Dermis blood vessel endothelial cell (primary cell): ENCODE measurements at places on chromosomes 12 and 14.

DNA sequence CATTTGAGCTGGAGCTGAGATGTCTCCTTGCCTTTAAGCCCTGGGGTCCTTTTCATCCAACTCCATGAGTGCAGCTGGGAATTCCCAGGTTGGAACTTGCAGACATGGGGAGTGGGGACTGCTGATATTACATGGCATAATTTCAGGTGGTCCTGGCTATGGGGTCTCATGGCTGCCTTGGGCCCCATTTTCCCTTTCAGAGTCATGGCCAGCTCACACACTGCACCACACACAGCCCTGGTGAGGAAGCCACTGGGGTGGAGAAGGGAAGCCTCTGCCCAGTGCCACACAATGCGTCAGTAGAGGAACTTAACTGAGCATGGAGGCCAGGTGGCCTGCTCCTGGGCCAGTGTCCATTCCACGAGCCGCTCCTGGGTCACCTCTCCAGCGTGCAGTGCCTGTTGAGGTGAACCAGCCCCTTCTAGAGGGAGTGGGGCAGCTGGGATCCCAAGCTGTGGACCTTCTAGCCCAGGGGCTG, 17.3 kb upstream of the KRT86 start:
- no peak for DNase-seq

GRCh38 chr12:69243099-69244084, 4.0 kb downstream of the CPSF6 start:
- no peak for DNase-seq

GRCh38 chr12:56411781-56412639, 37.2 kb downstream of the TIMELESS start:
- no peak for DNase-seq

DNA sequence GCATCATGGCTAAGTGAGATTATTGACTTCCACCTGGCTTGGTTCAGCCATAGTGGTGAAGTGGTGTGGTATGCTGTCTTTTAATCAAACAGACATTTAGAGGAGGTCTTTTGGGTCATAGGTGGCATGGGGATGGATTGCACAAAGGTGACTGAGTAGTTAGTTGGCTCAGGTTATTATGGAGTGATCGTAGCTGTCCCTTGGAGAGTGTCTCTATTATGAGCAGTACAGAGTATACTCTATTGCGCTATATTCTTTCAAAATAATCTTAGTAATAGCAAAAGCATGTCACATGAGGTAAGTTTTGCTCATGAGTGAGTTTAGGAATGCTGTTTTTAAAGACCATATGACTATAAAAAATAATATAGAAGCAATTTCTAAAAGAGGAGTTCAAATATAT, 60.4 kb downstream of the RASSF8 start:
- no peak for DNase-seq

DNA sequence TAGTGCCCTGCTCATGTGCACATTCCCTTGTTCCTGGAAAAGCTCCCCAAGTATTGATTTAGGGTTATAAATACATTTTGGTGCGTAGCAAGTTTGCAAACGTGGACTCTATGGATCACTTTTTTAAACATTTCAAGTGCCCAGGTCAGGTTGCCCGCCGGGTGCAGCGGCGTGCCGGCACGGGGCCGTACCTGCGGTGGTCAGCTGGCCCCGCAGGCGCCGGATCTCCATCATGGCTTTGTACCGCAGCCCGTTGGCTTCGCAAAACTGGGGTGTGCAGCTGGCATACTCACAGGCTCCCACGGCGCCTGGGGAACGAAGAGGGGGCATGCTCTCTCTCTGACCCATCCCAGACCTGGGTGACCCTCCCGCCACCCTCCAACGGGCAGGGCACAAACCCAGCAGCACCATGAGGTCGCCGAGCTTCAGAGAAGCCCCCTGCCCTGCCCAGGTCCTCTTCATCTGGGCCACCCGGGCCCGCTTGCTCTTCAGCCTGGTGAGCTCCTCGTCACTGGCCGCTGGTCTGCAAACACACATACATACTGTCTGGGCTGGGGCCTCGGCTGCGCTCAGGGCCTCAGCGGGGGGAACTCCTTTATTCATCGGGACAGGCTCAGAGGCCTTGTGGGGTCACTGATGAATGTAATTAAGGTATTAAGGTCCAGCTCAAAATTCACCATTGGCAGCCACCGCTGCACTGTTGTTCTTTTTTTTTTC, 35.1 kb downstream of the DHX37 start:
- DNase-seq: no peak

- peak; percentile 42 for DNase-seq
Observed at GRCh38 chr12:53989227-53990113, 4.5 kb downstream of the HOXC10 start.

- DNase-seq: peak; percentile 25
Observed at GRCh38 chr14:46574221-46574977, 77.2 kb downstream of the RPL10L start.

DNA sequence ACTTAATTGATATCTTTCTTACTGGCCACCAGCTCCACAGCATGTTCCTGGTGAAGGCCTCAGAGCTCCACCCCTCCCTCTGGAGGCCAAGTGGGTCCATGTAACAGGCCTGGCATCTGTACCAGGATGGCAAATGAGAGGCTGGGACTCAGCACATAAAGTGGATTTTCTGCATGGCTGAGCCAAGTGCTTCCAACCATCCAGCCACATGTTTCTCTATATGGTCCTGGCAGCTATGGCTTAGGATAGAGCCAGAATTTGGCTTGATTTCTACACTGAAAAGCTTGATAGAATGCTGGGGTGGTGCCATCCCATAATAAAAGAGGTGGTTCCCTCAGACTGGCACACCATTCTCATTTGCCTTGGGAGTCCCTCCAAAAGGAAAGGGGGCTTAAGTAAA, 94.1 kb downstream of the PAX9 start:
- no peak for DNase-seq

GRCh38 chr12:14756334-14757143, 46.7 kb downstream of the WBP11 start:
- peak; percentile 37 for DNase-seq

- no peak for DNase-seq
Observed at GRCh38 chr12:131761638-131762037, 50.7 kb downstream of the SFSWAP start.

DNA sequence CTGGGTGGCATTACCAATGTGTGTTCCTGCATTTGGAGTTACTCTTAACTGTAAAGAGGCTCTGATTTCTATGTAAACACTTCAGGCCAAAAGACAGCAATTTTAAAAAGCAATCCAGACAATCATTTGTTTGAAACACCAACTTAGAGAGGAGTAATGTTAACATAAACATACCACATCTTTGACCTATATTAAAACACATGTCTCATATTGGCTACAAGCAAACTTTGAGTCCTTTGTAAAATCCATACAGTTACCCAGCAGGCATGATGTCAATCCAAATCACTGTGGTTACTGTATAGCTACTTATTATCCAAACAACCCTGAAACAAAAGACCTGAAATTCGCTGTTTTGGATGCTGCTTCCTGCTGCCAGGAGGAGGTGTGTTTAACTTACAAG, 7.5 kb upstream of the G2E3 start:
- no peak for DNase-seq

GRCh38 chr12:116635487-116635886, 76.3 kb downstream of the MAP1LC3B2 start:
- DNase-seq: no peak

DNA sequence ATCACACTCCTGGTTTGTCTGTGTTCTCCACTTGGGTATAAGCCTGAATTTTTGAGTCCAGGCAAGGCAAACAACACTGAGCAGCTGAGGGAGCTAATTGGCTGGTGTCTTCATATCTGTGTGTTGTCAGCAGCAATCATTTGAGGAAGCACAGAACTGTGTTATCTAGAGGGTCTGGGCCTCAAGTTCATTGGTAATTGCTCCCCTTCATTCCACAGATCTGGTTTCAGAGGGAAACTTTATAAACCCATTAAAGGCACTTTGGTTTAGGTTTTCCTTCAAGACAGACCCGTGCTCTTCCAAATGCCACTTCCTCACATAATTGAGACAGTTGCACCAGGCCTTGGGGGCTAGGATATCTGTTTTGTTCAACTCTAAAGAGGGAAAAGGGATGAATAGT, 5.6 kb downstream of the DACT1 start:
- no peak for DNase-seq

DNA sequence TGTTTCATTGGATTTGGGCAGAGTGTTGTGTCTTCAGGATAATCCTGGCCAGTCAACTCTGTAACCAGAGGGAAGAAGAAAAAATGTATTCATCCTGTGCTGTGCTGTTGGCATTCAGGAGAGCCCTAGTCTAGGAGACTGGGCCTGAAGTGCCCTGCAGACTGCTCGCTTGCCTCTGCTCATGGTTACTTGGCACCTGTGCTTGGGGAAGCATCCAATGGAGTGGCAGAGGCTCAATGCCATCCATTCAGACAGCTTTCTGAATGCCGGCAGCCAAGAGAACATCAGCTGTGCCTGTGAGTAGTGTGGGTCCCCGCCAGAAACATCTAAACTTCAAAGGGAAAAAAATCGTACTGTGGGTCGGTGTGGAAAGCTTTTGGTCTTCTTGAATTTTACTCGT, 124.2 kb downstream of the SRGAP1 start:
- no peak for DNase-seq

GRCh38 chr14:24662753-24663152, 28.8 kb upstream of the GZMB start:
- DNase-seq: no peak

DNA sequence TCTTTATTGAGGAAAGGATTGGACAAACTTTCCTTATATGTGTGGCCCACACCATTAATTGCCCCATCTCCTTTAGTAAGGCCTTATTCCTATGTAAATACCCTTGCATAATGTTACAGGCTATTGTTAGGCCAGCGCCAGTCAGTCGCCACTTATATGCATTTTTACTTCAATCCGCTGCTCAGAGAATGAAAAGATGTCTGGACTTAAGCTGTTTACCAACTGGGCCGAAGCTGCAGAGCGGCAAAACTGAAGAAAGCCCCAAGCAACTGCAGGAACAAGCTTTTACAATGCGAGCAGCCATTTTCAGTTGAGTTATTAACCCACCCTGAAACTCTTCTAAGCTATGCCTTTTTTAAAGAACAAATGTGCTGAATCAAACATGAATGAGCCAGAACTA, 92.1 kb upstream of the OTX2 start:
- no peak for DNase-seq

DNA sequence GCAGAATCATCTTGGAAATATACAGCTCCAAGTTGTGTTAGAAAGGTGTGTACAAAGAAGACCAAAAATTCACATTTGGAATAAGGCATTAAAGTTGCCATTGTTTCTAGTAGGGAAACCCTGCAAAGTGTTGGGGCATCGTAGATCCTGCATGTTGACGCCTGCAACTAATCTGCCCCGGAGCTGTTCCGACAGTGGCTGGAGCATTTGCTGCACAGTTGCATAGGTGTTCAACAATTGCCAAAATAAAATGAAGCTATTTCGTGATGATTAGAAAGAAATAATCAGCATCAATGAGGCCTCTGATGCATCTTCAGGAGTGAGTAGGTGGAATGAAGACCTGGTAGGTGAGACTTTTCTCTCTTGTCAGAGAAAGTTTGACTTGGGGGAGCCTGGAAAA, 47.3 kb downstream of the DAD1 start:
- no peak for DNase-seq

DNA sequence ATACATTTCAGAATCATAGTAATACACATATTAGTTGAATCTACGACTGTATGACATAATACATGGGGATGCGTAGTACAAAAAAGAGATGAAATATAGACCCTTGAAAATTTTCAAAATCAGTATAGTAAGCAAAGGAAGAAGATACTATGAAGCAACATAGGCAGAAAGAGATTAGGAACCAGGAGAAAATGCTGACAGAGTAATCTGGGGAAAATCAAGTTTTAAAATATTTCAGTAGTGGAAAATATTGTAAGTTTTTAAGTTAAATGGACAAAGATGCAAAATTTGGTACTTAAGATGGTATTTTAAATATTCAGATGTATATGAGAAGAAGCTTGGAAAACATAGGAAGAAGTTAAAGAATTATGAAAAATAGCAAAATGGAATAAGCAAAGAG, 915.6 kb upstream of the LRFN5 start:
- no peak for DNase-seq

DNA sequence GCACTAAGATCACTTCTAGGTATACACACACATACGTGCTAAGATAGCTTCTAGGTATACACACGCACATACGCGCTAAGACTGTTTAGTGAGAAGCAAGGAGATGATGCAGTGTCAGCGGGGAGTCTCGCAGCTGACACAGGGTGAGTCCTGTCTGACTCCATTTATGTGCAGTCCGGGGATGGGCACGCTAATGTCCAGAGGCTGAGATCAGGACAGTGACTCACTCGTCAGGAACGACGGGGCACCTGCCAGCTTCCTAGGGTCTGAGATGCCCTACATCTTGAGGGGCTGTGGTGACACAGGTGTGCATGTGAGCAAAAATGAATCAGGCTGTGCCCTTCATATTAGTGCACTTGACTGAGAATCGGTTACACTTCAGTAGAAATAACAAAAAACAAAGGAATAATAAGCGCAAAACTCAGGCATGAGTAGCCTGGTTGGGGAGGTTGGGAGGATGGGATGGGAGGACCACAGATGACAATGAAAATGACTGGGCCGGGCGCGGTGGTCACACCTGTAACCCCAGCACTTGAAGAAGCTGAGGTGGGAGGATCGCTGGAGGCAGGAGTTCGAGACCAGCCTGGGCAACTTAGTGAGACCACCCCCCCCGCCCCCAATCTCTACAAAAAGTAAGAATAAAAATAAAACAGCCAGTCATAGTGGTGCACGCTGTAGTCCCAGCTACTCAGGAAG, 29.1 kb upstream of the ULK1 start:
- no peak for DNase-seq

- peak; percentile 52 for DNase-seq
Observed at GRCh38 chr12:104458694-104459367, 2.1 kb downstream of the CHST11 start.

GRCh38 chr14:21455592-21455911, 371 bp downstream of the CHD8 start:
- no peak for DNase-seq

DNA sequence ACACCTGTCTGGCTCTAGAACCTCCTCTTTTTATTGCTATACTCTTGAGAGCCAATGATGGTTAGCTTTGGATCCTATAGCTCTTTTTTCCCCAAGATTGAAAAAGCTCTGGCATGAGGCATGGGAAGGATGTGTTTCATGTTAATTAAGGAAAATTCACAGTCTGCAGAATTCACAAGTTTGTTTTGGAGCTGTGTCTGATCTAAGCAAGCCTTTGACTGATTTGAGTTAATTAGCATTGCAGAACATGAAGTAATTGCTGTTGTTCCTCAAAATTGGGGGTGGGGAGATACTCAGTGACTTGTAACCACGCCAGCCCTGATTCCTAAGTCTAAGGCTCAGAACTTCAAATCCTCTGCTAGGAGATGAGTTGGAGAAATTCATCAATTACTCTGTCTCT, 205.0 kb downstream of the SUDS3 start:
- no peak for DNase-seq

GRCh38 chr14:39431416-39432178, 636 bp downstream of the FBXO33 start:
- DNase-seq: peak; percentile 51

GRCh38 chr14:30998100-30998706, 27.2 kb upstream of the AP4S1 start:
- DNase-seq: no peak
